NCI-H82 (cell line): ENCODE measurements at places on chromosomes 4 and X.
A peak's percentile ranks its signal among the peaks of the same experiment; 100 is the strongest.

- DNase-seq = no peak
Measured at GRCh38 chr4:3199653-3200422, 49.1 kb upstream of the MSANTD1 start.

DNA sequence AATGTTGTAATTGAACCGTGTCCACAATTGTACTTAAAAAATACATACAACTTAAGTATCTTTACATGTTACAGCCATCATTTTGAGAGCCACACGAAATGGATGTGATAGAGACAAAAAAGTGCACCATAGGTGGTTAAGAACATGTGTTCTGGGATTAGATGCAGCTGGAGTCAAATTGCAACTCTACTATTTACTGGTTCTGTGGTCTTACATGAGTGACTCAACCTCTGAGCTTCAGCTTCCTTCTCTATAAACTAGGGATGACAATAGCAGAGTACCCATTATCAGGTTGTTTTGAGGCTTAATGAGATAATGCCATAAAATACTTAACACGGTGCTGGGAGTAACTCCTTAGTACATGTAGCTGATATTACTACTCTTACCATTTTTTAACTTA is 130.4 kb downstream of the IDS start:
- peak; percentile 21 for DNase-seq

DNA sequence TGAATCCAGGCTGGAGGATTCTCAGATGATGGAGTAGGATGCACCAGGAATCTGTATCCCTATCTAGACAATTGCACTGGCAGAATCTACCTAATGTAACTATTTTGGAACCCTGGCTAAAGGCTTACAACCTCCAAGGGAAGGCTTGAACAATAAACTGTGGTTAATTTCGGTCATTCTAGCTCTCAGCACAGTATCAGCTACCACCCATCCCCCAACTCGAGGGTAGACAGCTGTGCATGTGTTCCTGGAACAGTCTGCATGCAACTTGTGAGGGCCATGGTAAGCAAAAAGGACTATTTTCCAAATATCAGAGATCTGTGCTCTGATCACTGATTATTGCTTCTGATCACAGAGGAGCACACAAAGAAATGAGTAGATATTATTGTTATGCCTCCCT is 34.0 kb downstream of the ELF2 start:
- no peak for DNase-seq

- DNase-seq = no peak
Measured at GRCh38 chr4:76716658-76717057, 181.3 kb downstream of the SOWAHB start.

- no peak for DNase-seq
Measured at GRCh38 chr4:14568351-14568750, 433.9 kb upstream of the CPEB2 start.

DNA sequence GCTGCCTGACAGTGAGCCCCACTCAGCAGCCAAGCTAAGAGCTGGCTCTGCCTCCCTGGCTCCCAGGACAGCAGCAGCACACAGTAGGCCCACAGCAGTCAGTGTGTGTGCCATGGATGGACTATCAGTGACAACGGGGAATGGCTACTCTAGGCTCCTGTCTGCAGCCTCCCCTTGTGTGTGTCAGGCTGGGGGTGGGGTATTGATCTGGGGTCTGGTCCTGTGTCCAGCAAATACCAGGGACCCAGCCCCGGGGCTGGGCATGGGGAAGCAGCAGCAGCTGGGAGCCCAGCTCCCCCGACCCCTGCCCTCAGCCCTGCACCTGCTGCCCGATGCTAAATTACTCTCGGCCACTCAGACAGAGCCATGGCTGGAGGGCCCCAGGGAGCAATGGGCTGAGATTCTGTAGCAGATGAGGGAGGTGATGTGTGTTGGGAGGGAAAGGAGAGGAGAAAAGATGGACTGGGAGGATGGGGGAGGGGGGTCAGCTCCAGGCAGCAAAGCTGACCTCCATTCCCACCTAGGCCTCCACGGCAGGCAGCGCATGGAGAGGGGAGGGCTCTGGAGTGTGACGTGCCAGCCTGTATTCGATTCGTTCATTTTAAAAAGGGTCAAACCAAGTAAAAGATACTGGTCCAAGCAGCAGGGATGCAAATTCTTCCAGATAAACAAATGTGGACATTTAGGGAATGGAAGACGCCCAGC is 61.3 kb upstream of the CRMP1 start:
- no peak for DNase-seq

DNA sequence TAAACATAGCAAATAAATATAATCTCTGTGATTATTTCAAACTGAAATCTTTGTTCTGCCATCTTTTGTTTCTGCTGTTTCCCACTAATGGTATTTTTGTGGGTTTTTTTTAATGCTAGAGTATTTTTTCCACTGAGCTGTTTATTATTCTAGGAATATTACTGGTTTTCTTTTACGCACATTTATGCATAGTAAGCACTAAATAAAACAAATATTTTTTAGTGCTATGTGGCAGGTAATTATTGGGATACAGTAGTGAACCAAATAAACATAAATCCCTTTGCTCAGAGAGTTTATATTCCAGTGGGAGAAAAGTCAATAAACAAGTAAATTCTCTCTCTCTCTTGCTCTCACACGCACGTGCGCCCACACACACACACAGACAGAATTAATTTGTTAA is 397.4 kb downstream of the PRDM5 start:
- no peak for DNase-seq

- peak; percentile 46 for DNase-seq
Measured at GRCh38 chr4:57102050-57102624, 8.0 kb downstream of the IGFBP7 start.

GRCh38 chr4:55074386-55074785 is 51.0 kb downstream of the KDR start:
- DNase-seq = no peak

- DNase-seq = peak; percentile 50
Measured at GRCh38 chr4:31674313-31674947, 954.3 kb downstream of the PCDH7 start.

- no peak for DNase-seq
Measured at GRCh38 chrX:133568109-133568508, 152.8 kb upstream of the GPC4 start.

DNA sequence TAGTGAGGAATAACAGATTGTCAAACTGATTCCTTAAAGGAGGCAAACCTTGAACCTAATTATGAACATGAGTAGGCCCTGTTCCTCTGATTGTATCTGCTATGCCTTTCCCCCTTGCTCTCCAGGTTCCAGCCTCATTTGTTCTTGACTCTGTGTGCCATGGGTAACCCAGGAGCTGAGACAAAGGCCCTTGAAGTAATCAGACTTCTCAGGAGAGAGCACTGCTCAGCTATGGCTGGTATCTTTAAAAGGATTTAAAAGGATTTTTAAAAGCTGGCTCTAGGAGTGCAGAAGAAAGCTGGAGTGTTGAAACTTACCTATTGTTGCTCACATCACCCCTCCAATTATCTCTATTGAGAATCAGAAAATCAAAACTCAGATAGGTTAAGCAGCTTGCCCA is 1565.5 kb upstream of the AGA start:
- DNase-seq = peak; percentile 14

GRCh38 chr4:74490736-74491135 is 45.8 kb downstream of the AREG start:
- DNase-seq = no peak

- no peak for DNase-seq
Measured at GRCh38 chr4:156975686-156976085, 4.1 kb upstream of the PDGFC start.

GRCh38 chrX:18286322-18286831 is 65.7 kb upstream of the BEND2 start:
- DNase-seq = no peak

GRCh38 chr4:109942292-109942926 is 29.7 kb downstream of the EGF start:
- DNase-seq = no peak

- no peak for DNase-seq
Measured at GRCh38 chr4:73396993-73397972, 6.8 kb upstream of the ALB start.

DNA sequence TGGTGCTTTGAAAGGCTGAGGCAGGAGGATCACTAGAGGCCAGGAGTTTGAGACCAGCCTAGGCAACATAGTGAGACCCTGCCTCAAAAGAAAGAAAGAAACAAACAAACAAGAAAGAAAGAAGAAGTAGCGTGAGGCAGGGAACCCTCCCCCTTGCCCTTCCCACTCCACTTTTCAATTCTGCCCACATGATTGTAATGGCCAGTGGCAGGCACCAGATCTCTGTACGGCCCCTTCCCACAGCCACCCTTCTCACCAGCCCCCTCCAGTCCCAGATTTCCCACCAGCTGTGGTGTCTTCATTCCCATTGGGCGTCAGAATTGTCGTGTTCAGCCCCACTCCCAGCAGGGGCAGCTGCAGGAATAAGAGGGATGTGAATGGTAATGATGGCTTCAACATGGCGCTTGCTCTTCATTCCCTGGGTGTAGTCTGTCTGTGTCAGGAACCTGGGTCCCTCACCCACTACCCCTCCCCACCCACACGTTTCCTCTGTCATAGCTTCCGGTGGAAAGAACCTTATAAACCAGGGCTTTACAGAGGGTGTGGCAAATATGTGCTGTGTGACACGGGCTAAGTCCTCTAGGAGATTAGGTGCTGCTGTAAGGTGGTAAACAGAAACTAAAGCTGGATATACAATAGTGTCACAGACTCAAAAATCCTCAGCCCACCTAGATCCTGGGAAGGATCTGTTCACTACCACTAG is at the start of gene IL2RG:
Gene IL2RG (minus strand): TSS at position 437 of the 703 bp plus-strand sequence. CDS start 38 bp downstream, at position 399.
- peak; percentile 40 for DNase-seq

DNA sequence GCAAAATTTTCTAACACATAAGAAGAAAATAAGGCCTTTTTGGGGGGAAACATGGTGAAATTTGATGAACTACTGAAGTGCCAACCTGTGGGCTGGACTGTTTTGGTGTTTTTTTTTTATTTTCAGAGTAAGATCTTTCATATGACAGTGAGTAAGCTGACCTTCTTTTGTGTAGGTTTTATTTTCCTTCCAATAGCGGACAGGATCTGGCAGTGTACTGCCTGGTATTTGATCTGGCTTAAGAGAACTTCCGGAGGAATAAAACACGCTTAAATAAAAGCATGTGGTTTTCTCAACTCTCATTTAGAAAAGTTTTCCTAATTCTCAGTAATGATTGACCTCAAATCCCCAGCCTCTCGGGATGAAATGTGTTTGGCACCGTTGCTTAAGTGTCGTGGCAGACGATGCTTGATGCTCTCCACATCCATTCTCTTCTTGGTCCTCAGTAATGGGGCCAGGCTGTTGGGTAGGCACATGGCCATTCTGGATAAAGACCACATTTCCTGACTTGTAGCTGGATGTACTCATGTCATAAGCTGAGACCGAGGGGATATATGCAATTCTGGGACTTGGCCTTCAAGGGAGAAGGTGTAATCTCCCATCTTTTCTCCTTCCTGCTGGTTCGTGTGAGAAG is 65.6 kb upstream of the PDLIM3 start:
- DNase-seq = no peak

DNA sequence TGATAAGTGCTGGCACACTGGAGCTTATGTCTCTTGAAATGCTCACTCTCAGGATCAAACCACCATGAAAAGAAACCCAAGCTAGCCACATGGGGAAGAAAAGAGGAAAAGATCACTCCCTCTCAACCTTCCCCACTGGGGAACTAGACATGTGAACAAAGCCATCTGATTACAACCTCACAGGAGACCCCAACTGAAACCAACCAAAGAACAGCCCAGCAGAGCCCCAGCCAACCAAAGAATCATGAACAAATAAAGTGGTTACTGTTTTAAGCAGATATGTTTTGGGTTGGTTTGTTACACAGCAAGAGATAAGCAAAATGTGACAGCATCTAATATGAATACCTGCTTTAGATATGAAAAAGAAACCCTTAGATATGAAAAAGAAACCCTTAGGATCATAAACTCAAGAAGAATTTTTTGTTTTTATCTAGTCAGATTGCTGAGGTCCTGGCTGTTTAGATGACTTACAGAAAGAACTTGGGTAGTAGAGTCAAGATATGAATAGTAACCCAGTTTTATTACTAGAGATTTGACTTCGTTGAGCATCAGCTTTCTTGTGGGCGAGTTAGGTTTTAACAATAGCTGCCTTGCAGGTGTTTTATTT is 23.7 kb upstream of the TLR7 start:
- no peak for DNase-seq

GRCh38 chr4:183436417-183436816 is 8.0 kb upstream of the CDKN2AIP start:
- DNase-seq = no peak

GRCh38 chr4:48905363-48906015 is 1.1 kb downstream of the OCIAD2 start:
- peak; percentile 42 for DNase-seq

GRCh38 chr4:12452291-12452690 is 1023.6 kb upstream of the HS3ST1 start:
- DNase-seq = no peak

DNA sequence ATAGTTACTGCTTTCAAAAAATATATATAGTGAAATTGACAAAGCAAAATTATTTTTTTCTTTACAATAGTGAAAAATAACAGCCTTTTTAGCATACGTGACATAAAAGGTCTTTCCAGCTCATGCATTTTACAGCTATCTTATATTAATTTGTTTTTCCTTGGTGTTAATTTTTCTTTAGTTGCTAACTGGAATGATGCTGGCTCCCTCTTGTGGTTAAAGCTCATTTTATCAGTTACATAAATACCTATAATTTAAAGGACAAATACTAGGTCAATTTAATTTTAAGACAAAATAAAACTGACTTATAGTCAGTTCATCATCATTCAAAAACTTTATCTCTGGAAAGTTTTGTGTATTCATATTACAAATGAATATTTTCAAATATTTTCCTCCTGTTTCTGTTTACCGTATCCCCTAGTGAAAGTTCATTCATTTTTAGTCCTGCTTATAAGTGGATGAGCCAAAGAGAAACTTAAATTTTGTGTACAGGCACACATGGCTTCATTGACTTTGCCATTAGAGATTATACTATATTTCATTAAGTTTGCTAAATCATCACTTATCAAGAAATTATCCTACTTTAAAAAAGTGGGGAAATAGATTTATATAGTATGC is 9.9 kb upstream of the ANAPC4 start:
- DNase-seq = peak; percentile 55

DNA sequence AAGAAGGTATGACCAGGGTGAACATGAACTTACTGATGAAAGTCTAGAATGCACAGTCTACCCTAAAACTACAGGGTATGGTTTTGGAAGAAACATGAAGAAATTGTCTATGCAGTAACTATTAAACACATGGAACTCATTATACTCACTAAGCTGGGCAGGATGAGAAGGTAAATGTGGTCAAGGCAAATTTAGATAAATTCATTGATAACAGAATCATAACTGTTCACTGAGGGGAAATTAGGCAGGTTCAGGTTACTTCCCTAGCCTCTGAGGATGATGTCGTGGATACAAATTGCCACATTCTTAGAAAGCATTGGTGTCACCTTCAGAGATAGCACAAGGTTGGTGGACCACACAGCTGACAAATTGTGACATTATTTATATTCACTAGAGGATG is 40.4 kb upstream of the MID1IP1 start:
- no peak for DNase-seq

DNA sequence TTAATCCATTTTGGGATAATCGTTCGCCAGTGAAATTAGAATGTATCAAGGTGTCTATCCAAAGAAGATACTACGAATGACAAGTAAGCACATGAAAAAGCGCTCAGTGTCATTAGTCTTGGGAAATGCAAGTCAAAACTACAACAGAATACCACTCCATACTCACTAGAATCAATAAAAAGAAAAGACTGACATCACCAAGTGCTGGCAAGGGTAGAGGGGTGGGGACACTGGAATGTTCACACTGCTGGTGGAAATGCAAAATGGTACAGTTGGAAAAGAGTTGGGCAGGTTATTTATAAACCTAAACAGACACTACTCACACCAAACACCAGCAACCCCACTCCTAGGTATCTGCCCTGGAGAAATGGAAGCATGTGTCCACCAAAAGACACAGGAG is 11.2 kb downstream of the WDR1 start:
- DNase-seq = no peak
